ENCODE measurements at places on chromosomes 3 and 15. TPM values are rescaled to one million over a fixed set of nuclear protein-coding genes. Genes with fewer than 3 reads are reported as not detected.

GASK1A gene
- total RNA-seq: not detected

RSRC1 gene
- 61.6 TPM for total RNA-seq

MFGE8 gene
- 18.6 TPM for total RNA-seq

STX19 gene
- total RNA-seq: not detected

ABI3BP gene
- total RNA-seq: not detected

LMAN1L gene
- 0.25 TPM for total RNA-seq

DNA sequence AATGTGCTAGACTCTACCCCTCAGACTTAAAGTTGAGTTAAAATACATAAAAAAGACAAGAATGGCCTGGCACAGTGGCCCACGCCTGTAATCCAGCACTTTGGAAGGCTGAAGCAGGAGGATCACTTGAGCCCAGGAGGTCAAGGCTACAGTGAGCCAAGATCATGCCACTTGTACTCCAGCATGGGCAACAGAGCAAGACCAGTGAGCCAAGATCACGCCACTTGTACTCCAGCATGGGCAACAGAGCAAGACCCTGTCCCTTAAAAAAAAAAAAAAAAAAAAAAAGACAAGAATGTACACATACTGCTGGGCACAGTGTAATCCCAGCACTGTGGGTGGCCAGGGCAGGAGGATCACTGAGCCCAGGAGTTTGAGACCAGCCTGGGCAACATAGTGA, 17.4 kb downstream of the DIS3L start:
- DNase-seq: no peak

- no peak for DNase-seq
Observed at GRCh38 chr3:55607844-55608243, 120.7 kb upstream of the WNT5A start.

GRCh38 chr15:84575493-84575892, 25.3 kb upstream of the ZSCAN2 start:
- DNase-seq: no peak

DNA sequence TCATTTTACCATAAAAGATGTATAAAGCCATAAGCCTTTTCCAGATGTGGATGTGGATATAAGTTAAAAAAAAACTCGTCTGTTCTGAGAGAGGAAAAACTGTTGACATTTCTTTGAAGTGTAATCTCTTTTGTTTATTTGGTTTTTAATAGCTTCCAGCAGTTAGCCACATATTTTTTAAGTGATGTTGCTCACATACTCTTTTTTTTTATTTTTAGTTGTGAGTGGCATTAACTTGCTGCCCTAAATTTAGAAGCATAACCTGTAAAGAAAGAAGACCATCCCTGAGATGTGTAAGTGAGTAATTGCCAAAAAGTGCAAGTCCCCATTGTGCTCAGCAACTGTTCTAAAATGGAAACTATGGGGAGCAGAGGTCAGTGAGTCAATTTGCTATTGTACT, 415.9 kb upstream of the MDFIC2 start:
- no peak for DNase-seq

DNA sequence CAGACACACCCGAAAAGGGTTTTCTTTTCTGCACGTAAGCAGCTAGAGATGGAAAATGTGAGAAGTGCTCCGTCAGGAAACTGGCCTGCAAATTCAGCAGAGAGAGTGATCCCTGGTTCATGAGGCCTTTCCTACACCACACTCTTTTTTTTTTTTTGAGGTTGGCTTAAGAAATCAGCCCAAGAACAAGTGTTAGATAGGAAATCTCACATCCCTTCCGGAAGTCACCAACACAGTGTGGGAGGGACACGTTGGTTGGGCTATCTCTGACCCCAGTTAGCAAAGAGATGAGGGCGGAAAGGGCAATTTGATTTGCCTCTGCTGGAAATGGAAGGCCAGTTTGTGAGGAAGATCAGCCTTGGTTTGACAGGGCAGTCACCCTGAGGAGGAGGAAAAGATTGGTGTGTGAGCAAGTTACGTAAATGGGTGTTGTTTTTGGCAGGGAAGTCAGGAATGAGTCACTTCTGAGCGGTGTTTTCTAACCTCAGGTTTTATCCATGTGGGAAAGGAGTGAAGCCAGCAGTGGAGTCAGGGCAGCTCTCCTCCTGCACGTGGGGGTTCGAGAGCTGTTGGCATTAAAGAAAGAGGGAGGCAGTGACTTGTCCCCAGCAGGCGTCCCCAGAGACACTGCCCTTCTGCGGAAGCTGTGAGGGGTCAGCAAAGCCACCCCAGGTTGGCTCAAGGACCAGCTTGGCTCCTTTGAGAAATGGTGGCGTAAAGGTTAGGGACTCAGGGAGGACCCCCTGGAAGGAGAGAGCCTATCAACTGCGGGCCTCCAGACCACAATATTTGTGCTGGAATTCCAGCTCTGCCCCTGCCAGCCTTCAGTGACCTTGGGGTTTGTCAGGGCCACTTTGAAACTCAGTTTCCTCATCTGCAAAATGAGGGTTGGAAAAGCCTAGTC, 237.6 kb upstream of the BHLHE40 start:
- DNase-seq: peak; percentile 44

DNA sequence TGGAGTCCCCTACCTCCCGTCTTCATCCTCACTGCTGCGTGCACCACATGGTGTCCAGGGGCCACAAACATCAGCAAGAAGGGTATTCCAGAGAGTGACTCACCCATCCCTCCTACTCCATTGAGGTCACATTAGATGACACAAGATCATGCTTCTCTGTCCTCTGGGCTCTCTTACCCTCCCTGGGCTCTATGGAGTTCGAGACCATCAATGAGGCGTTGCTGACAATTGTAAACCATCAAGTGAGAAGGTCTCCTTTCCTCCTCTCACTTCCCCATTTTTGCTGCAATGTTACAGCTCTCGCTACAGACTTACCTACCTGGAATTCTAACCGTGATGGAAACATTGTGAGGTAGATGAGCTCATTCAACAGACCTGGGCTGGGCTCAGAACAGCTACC, 51.7 kb downstream of the HMCES start:
- DNase-seq: no peak
